ENCODE measurements at places on chromosomes 5 and 9.

DNA sequence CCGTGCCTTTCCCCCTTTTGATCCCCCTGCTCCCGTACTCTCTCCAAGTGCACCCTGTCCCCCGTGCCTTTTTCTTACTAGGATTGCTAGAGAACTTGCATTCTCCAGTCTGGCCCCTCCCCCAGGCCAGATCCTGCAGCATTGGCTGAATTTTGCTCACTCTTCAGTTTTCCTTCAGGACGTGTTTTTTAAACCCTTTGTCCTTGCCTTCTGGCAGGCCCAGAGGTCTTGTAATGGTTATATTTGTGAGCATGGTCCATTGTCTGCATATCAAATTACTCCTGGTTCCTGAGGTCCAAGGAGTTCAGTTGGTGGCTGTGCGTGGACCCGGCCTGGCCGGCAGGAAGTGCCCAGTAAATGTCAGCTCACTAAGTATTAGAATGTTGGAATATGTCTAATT, 606 bp downstream of the TBC1D13 start:
- DNase-seq: no peak

DNA sequence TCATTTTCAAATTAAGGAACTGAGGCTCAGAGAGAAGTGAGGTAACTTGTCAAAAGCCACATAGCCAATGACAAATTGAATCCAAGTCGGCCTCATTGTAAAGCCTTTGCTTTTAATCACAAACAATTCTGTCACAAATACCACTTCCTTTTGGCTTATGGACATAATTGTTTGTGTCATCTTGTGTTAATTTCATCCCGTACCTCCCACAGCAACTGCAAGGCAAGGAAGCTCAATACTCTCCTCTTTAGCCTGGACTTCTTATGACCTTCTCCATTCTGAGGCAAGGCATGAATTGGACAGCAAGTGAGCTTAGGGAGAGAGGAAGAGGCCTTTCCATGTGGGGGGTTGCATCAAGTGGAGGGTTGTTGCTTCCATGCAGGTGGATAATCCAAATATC, 62.2 kb upstream of the SLC2A8 start:
- DNase-seq: no peak

DNA sequence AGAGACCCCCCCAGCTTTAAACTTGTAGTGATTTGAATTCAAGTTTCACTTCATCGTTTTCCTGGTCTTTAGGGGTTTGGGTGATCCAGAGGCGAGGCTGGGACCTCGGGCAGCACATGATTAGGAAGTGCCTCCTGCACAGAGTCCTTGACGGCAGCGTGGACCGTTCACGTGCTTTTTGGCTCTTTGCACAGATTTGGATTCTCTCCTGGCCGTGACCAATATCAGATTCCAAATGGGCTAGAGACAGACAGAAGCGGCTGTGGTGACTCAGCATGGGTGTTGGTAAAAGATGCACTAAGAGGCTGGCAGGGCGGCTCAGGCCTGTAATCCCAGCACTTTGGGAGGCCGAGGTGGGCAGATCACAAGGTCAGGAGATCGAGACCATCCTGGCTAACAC, 117.2 kb upstream of the CACNA1B start:
- DNase-seq: peak; percentile 26

DNA sequence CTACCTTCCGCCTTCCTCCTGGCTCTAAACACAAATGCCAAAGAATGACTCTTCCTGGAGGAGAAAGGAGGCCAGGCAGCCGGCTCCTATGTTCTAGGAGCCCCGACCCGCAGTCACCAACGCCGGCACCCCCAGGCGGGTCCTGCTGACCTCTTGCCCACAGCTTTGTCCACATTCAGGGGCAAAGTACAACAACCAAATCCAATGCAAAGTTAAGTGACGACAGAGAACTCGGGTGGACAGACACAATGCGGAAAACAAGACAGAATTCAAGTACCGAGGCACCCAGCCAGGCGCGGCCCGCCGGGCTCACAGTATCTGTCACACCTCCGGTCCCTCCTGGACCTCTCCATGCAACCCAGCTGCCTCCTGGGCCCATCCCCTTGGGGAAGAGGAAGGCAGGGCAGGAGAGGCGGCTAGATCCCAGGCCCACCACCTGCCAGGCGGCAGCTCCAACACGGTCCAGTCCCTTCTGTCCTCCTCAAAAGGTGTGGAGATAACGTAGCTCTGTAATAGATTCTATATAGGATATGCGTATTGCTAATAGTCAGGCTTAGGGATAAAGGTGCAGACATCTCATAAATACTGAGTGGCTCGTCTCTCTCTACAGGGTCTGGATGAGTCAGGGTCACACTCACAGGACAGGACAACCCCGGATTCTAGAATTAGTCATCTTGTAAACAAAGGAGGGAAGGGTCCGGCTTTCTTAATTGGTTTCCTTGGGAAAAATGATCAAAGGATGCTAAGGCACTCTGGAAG, 46.9 kb upstream of the UBAC1 start:
- no peak for DNase-seq

GRCh38 chr5:100676817-100677631, 141.8 kb downstream of the FAM174A start:
- peak; percentile 11 for DNase-seq

GRCh38 chr5:106633825-106634224, 1036.9 kb downstream of the EFNA5 start:
- no peak for DNase-seq

- no peak for DNase-seq
These were observed 9.8 kb downstream of the LHX2 start for GRCh38 chr9:124021385-124021769.

GRCh38 chr9:34510497-34511468, 12.0 kb downstream of the ENHO start:
- no peak for DNase-seq

DNA sequence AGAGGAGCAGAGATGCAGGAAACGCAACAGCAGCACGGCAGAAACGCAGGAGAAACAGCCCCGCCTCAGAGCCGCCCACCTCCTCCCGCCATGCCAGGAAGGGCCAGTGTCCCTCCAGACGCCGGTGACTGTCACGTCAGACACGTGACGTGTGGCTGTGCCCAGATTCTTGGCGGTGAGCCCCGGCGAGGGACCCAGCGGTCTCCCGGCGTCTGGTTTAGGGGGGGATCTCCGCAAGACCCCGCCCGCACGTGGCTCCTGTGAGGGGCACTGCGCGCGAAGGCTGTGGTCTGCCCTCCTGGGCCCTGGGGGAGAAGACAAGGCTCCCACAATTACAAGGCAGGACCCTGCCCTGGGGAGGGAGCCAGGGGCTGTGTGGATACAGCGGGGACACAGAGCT, 2.4 kb upstream of the LCN8 start:
- no peak for DNase-seq

DNA sequence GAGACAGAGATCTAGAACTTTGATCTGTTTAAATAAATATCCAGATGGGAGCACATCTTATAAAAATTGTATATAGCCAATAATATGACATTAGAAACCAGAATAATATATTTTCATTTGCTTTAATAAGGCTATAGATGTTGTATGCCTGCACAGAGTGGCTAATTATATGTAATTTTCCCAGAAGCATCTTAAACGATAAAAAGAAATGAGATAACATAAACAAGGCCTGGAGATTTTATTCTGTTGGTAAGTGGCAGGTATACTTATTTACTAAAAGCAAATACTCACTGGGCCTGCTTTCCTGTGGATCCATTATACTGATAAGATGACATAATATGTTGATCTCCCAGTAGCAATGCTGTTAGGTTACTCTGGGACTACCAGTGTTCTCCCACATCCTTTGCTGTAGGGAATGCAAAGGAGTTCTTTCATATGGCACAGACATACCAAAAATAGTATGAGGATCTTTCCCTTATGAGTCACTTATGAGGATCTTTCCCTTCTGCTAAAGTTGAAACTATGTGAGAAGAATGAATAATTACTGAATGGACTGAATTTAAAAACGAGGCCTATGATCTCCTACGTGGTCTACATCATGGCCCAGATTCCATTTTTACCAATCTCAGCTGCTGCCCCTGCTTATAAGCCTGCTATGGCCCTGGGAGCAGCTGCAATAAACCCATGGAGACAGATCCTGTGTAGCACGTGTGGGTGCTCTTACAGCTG, 112.1 kb downstream of the NUDT12 start:
- DNase-seq: peak; percentile 42

DNA sequence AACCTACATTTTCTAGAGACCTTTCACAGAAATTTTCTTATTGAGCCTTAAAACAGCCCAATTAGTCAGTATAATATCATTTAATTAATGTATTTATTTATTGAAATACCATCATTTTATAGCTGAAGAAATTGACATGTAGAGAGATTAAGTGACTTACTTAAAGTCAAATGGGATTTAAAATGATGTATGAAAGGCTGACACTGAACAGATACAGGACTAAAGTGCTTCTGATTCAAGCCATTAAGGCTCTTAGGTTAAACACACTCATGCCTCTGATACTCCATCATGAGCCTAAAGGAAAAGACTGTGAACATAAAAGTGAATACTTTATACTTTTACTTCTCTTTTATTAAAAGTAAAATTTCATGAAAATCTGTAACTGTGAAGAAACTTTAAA, 12.8 kb downstream of the C9orf72 start:
- DNase-seq: no peak

DNA sequence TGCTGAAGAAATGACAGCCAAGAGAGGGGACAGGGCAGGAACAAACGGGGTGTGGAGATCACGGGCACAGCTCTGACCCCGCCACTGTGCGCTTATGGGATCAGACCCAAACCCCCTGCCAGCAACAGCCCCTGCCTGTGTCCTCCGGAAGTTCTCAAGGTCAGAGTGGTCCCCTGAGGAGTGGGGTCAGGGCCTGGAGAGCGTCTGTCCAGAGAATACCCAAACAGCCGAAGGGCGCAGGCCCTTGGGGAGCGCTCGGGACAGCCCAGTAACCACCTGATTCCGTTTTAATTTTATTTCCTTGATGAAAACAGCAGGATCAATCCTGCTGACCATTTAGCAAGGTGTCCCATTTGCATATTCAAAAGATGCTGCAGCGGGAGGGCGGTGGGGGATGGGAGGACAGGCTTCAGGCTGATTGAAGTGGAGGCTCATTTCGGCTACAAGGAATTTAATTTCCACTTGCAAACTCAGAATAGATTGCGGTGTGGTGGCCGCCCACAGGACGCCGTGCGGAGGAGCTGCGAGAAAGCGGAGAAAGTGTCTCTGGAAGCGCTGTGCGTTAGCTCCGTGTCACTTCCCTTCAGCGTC, 32.6 kb upstream of the TMEM250 start:
- DNase-seq: no peak

DNA sequence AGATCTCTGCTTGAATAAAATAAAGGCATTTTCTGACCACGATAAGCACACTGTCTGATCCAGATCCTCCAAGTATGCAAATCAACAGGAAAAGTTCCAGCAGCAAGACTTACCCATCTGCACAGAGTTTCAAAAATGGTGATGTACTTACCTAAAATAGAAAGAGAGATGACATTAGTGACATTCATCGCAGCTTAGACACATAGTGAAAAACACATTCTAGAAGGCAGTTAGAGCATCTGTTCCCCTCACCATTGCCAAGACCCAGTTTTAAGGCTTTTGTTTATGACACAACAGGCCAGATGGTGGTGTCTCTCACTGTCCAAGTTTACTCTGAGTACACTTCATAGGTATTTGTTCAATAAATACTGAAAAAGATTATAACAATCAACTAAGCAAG, 207.7 kb downstream of the PDE4D start:
- DNase-seq: peak; percentile 77

GRCh38 chr5:132022737-132023136, 11.3 kb upstream of the ACSL6 start:
- no peak for DNase-seq

- DNase-seq: no peak
These were observed 132.3 kb upstream of the ZNF608 start for GRCh38 chr5:124878583-124879342.

GRCh38 chr9:134314039-134314949, 12.0 kb upstream of the RXRA start:
- DNase-seq: no peak

GRCh38 chr9:129287619-129288305, 109.7 kb upstream of the IER5L start:
- no peak for DNase-seq

DNA sequence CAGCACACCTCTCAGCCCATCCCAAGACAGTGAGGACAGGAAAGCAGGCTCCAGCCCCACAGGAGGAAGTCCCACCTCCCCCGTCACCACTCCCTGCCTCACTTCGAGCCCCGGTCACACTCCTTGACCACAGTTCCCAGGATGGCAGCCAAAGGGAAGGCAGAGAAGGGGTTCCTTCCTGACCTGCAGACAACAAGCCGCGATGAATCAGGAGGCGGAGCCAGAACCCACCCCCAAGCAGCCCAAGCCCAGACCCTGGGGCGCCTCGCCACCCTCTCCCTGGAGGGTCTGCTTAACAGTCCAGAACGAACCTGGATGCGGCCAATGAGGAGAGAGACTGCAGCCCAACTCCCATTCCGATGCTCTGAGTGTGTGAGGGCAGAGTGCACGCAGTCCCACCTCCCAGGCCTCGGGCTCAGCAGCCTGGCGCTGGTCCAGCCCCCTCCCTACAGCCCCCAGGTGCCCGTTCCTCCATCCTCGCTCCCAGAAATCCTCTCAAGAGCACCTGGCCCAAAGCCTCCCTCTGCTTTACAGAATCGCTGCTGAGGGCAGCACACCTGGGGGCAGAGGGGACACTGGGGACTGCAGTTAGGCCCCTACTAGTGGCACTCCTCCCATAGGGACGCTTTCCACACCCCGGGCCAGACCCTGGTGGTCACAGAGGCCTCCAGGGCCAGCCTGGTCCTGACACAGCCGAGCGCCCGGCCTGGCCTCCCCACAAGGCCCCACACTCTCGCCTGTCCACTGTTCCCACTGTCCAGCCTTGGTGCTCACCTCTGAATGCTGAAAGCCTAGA, 69.6 kb upstream of the LRRTM2 start:
- no peak for DNase-seq

- no peak for DNase-seq
These were observed 12.4 kb upstream of the MEIKIN start for GRCh38 chr5:131957721-131958441.

DNA sequence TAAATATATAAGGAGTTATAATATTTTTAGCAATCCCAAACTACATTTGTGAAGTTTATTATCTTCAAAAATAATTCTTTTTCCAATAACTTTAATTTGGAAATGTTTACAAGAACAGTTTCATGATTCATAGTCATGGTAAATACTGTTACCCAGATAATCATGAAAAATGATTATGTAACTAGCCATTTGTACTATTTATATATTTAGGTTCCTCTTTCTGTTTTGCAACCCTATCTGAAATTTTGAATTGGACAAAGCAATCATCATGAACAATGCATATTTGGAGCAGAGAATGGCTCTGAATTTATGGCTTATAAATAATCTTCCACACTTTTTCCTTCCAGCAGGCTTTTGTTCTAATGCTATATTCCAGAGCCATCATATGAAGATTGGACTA, 499.7 kb downstream of the SLCO4C1 start:
- no peak for DNase-seq

- DNase-seq: no peak
These were observed 284.1 kb downstream of the CTNND2 start for GRCh38 chr5:11620172-11620571.

DNA sequence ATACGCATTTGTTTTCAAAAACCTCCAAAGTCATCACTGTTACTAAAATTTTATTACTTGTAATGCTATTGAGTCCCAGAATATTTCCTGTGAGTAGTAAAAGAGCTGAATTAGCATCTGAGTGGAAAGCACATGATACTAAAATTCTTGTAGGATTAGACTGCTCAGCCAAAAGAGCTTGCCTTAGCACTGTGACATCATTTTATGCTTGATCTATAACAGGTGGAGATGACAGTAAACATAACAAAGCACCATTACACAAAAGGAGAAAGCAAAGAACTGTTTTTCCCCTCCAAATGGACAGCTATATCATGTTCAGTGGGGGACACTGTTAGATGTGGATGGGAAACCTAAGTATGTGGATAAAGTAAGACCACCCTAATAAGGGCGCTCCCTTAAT, 5.8 kb upstream of the JAK2 start:
- DNase-seq: peak; percentile 43

All from muscle of back (tissue), 13 donors.